Esophagus muscularis mucosa (tissue), 4 donors: ENCODE measurements at places on chromosomes 13 and 19. TPM values are rescaled to one million over a fixed set of nuclear protein-coding genes. Genes with fewer than 3 reads are reported as not detected.

DNA sequence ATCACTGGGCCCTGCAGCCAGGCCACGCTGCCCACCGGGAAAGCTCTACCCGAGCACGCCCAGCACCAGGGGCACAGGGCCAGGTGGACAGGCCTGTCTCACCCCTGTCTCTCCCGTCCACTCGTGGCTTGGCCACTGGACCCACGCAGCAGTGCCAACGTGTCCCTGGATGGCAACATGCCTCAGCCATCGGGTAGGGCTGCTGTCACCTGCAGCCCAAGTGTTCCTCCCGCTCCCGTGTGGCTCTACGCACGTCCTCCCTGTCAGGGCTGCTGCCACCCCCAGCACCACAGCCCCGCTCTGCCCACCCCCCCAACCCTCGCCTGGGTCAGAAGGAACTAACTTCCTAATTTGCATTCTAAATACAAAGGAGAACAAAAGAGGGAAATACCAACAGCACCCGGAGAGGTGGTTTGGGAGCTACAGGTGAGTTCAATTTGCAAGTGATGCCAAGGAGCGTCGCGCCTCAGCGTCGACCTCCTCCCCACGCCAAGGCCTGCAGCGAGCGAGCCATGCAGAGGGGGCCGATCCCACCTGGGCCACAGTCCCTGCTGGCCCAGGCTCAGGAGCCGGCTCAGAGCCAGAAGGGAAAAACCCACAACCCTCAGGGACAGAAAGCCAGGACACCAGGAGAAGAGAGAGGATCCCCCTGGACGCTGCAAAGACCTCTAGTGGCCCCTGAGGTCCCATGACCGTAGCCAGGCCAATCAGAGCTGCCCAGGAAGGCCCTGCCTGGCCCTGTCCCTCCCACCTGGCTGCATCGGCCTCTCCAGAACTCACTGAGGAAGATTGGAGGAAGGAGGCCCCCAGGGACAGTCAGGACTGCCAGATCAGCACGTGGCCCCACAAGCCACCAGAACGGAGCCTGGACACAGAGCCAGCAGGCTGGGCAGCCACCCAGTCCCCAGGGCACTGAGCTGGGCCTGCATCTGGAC is 128.4 kb upstream of the SPACA7 start:
- no peaks in the 10 kb centered on the region for H3K4me1 ChIP-seq
- no peak overlapping the region for H3K27ac ChIP-seq
- H3K4me3 ChIP-seq: no peak overlapping the region
- H3K27me3 ChIP-seq: no peaks in the 10 kb centered on the region
- DNase-seq: peak; percentile 77

GRCh38 chr13:112150352-112150751 is 83.4 kb downstream of the SOX1 start:
- H3K27me3 ChIP-seq: no peaks in the 10 kb centered on the region
- DNase-seq: no peak
- H3K4me3 ChIP-seq: no peak overlapping the region
- no peaks in the 10 kb centered on the region for H3K36me3 ChIP-seq

DNA sequence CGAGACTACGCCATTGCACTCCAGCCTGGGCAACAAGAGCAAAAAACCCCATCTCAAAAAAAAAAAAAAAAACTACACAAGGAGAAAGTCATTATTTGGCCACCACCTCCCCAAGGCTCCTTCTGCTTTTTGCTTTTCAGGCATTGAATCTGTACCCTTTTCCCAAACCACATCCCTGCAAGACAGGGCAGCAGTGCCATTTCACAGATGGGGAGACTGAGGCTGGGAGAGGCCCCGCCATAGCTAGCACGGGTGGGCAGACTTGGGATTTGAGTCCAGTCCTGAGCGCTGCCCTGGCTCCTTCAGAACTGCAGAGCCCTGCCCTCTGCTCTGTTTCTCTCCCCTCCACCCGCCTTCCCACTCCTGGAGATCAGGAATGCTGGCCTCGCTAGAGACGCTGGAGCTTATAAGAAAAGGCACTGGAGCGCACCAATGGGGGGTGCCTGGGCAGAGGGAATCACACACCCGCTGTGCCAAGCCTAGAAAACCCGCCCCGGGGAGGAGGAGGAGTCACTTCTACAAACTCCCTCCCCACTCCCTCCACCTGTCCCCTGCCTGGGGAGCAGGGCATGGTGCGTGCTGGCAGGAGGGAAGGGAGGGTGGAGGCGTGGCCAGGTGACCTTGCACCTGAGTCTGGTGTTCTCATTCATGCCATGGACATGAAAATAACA is 17.6 kb downstream of the TJP3 start:
- DNase-seq: no peak
- H3K4me1 ChIP-seq: peaks cover 19% of the 10 kb centered on the region
- no peak overlapping the region for H3K4me3 ChIP-seq
- no peaks in the 10 kb centered on the region for H3K36me3 ChIP-seq

GRCh38 chr19:13712767-13713201 is 51.5 kb upstream of the MRI1 start:
- no peak for DNase-seq
- H3K27me3 ChIP-seq: no peaks in the 10 kb centered on the region
- H3K36me3 ChIP-seq: no peaks in the 10 kb centered on the region
- H3K4me3 ChIP-seq: no peak overlapping the region
- H3K27ac ChIP-seq: no peak overlapping the region

DNA sequence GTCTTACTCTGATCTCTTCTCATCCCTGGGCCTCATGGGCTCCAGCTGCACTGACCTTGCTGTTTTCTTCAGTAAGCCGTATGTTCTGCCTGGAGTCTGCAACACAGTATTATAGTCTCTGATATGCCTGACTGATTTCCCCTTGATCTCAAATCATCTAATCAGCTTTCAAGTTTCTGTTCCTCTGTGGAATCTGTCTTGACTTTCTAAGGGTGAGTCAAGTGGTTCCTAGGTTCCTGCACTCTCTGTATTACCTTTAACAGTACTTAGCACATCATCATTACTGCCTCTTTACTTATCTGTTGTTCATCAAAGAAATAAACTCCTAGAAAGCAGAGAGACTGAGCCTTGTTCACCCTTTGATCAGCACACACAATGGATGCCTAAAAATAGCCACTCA is 350.7 kb downstream of the LMO7 start:
- no peaks in the 10 kb centered on the region for H3K36me3 ChIP-seq
- H3K27ac ChIP-seq: no peak overlapping the region
- no peaks in the 10 kb centered on the region for H3K4me1 ChIP-seq
- no peak overlapping the region for H3K4me3 ChIP-seq

DNA sequence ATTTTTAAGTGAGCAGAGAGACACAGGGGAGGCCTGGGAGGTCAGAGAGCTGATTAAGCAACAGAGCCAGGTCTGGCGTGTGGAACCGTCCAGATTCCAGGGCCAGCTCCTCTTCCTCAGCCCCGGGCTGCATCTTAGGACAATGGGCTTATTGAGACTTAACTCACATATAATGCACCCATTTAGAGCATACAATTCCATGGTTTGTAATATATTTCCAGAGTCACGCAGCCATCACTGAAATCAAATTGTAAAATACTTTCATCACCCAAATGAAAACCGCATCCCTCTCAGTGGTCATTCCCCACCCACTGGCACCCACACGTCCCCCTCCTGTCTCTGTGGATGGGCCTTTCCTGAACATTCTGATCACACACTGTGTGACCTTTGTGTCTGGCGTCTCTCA is 2.1 kb upstream of the HMG20B start:
- H3K27me3 ChIP-seq: no peaks in the 10 kb centered on the region
- no peak for DNase-seq
- peaks cover 30% of the 10 kb centered on the region for H3K4me1 ChIP-seq
- H3K27ac ChIP-seq: no peak overlapping the region

- H3K36me3 ChIP-seq: no peaks in the 10 kb centered on the region
- peaks cover 25% of the 10 kb centered on the region for H3K4me1 ChIP-seq
- H3K4me3 ChIP-seq: peak overlapping the region; percentile 87
- DNase-seq: no peak
- H3K27me3 ChIP-seq: no peaks in the 10 kb centered on the region
These were observed 121.0 kb downstream of the MRPL57 start for GRCh38 chr13:21297447-21297846.

The ZNF223 gene
- total RNA-seq: 2.6 TPM

The TTYH1 gene
- total RNA-seq: 6.2 TPM

DNA sequence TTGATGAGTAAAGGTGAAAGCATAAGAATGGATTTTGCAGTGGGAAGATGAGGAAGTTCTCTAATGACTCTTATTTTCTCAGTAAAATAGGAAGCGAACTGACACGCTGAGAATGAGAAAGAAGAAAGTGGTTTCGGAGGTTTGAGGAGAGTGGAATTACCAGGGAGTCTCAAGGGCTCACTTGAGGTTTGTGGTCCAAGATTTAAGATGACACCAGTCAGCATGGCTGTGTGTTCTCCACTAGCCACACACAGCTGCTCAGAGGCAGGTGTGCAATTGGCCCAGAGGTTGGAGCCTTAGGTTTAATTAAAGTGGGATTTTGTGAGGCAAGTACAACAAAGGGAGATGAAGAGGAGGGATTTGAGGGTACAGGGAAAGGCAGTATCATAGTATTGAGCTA is 99.6 kb upstream of the NBEA start:
- H3K36me3 ChIP-seq: no peaks in the 10 kb centered on the region
- DNase-seq: no peak
- no peaks in the 10 kb centered on the region for H3K27me3 ChIP-seq
- H3K27ac ChIP-seq: no peak overlapping the region
- no peak overlapping the region for H3K4me3 ChIP-seq
- H3K4me1 ChIP-seq: no peaks in the 10 kb centered on the region
